Head of caudate nucleus (tissue), 42 donors: ENCODE measurements at places on chromosomes 3 and 15.

GRCh38 chr3:71254281-71255057, 329.1 kb downstream of the FOXP1 start:
- no peak for DNase-seq

- DNase-seq: no peak
These were observed 24.8 kb downstream of the KPNA4 start for GRCh38 chr3:160540551-160540950.

DNA sequence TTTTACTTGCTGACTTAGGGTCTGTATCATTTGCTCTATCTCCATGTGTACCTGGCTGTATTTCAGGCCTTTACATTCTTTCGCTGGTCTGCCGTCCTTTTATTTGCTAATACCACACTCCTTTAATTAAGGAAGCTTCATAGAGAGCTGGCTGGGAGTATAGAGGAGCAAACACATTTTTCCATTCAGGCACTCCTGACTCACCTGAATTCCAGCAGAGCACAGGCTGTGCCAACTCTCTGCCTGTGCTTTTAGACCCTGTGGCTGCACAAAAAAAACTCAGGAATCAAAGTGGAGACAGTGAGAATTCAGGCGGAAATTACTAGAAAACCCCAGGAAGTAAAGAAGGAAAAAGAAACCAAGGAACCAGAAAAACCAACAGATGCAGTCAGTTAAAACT, 29.0 kb upstream of the ATP10A start:
- no peak for DNase-seq

GRCh38 chr3:129268396-129268795, 10.3 kb upstream of the HMCES start:
- no peak for DNase-seq

DNA sequence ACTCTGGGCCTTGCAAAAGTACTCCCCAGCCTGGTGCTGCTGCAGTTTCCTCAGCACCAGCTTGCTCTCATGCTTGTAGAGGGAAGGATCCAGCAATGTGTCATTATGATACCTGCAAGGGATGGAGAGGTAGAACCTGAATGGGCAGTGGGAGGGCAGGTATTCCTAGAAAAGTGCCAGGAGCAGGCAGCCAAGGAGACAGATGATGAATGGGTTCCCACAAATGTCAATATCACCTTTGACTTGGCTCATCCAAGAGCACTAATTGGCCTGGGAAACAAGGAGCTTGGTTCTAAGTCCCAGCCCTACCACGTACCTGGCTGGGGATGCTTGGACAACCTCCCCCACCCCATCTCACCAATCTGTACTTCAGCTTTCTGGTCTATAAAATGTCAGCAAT, 9.4 kb downstream of the CILP start:
- no peak for DNase-seq

GRCh38 chr15:48761393-48762158, 49.3 kb downstream of the CEP152 start:
- DNase-seq: no peak

GRCh38 chr3:67377299-67377698, 277.1 kb downstream of the SUCLG2 start:
- DNase-seq: no peak

DNA sequence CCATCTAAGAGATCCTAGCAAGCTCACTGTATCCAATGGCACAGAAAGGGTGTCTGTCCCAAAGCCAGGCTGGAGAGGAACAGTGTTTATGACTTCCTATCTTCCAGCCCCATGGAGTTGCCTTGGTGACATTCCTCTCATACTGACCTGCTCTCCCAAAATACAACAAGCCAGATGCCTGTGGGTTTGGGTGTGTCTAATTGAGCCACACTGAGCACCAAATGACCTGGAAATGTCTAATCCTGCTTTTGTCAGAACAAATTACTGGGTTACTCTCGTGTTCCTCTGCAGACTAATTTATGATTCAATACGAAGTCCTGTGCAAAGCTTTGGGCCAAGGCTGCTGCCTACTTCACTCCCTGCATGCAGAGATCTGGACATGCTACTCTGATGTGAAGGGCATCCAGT, 98.1 kb upstream of the STRIT1 start:
- DNase-seq: no peak

DNA sequence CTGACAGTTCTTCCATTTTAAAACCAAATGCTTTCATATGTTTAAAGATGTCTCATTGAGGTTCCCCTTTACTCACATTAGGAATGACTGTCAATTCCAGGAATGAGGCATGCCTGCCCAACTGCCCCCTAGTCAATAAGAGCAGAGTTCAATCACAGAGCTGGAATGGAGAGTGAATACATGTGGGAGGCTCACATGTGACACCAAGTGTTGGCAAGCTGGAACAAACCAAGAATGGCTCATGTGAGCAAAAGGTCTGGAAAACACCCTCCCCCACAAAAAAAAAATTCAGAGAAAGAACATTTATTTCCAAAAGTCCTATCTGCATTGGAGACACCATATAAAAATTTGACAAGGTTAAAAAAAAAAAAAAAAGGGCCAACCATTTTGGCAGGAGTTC, 3.7 kb downstream of the PBRM1 start:
- no peak for DNase-seq

GRCh38 chr3:119240101-119240590, 532 bp downstream of the B4GALT4 start:
- peak; percentile 39 for DNase-seq

DNA sequence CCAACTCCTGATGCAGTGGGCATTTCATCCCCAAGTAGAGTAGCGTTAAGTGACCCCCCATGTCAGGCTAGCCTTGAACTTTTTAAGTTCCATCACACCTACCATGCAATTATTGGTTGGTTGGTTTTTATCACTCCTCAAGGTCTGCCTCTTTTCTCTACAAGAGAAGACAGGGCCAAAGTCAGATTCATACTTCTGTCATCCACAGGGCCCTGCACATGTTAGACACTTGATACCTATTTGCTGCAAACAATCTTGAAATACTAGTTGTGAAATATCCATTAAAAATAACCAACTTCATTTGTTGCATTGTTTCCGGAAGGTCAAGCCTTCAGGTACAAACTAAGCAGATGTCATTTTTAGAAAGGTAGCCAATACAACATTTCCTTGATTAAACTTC, 1.2 kb downstream of the CMSS1 start:
- DNase-seq: no peak

GRCh38 chr15:43410572-43411214, 39.8 kb downstream of the TUBGCP4 start:
- no peak for DNase-seq

DNA sequence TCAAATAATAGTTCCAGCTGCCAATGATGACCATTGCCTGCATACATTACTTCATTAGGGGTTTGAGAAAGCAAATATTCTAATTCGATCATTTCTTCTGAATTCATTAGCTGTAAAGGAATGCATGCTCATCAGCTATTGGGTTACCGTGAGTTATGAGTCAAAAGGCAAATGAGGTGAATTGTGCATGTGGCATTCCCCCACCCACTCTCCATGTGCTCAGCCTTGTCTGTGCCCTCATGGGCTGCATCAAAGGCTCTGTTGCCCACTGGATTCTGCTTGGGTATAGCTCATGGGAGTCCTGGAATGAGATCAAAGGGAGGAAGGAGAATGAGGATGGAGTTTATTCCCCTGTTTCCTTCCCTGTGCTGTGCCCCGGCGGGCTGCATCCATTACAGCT, 99.3 kb upstream of the CHRNA7 start:
- no peak for DNase-seq

DNA sequence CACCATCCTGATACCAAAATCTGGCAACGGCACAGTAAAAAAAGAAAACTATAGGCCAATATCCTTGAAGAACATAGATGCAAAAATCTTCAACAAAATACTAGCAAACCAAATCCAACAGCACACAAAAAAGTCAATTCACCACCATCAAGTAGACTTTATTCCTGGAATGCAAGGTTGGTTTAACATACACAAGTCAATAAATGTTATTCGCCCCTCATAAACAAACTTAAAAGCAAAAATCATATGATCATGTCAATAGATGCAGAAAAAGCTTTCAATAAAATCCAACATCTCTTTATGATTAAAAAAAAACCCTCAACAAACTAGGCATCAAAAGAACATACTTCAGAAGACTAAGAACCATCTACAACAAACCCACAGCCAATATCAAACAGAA, 252.9 kb downstream of the UACA start:
- no peak for DNase-seq

DNA sequence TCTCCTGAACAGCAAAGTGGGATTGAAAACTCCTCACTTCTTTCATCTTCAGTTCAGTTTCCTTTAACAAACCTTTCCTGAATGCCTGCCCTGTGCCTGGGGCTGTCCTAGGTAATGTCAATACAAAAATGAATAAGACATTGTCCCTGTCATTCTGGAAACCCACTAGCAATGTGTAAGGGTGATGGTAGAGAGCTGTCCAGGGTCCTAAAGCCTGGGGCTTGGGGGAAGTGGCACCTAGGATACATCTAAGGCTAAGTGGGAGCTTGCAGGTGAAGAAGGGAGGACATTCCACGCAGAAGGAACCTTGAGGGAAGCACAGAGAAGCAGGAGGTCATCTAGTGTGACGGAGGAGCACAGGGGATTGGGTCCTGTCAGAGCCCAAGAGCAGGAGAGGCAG, 212.7 kb upstream of the PPP2R3A start:
- DNase-seq: no peak

DNA sequence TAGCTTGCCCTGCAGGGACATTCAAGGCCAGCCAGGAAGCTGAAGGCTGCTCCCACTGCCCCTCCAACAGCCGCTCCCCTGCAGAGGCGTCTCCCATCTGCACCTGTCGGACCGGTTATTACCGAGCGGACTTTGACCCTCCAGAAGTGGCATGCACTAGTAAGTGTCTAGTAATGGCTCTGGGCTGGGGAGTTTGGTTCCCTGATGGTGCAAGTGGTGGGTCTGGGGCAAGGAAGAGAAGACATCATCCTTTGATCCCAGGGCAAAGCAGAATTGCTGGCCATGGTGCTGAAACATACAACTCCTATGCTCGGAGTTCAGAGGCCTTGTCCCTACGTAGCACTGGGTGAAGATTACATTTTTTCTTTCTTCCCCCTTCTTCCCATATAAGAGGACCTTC, 311.4 kb downstream of the EPHB1 start:
- no peak for DNase-seq

- no peak for DNase-seq
These were observed 121.7 kb upstream of the GADL1 start for GRCh38 chr3:31016196-31016595.

DNA sequence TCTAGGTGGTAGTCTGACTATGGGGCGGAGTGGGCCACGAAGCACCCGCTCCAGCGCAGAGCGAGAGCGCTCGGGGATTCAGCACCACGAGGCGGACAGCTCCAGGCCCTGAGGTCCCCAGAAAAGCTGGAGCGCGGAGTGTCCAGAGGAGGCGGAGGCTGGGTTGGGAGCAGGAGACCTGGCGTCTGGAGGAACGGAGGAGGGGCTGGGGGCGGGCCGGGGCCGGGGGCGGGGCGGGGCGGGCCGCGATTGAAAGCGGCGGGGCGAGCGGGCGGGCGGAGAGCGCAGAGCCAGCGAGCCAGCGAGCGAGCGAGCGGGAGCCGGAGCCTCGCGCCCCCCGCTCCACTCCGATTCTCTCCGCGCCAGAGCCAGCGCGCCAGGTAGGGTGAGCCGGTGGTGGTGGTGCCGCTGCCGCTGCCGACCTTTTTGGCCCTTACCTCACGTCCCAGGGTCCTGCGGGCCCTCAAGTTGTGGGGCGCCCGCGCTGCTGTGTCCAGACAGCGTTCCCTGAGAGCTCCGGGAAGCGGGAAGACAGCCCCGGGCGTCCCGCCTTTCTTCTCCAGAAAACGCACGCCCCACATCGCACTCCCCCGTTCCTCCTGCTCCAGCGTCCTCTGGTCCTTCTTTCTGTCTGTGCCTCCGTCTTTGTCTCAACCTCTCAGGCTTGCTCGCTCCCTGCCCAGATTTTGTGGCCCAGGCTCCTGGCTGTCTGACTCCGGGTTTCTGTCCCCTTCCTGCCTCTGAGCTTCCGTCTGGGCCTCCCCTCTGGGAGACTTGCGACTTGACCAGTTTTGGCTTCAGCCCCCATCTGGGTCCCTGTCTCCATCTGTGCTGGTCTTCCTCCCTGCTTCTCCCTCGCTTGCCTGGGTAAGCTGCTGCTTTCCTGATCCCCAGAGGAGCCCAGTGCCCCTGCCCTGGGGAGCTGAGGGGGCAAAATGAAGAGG, at the start of gene GRM2:
Gene GRM2 (plus strand): TSS at position 281 of the 944 bp plus-strand sequence. CDS start 1,916 bp downstream, outside the sequence.
- peak; percentile 69 for DNase-seq

GRCh38 chr3:159766563-159767185, 222.0 kb upstream of the IL12A start:
- no peak for DNase-seq

DNA sequence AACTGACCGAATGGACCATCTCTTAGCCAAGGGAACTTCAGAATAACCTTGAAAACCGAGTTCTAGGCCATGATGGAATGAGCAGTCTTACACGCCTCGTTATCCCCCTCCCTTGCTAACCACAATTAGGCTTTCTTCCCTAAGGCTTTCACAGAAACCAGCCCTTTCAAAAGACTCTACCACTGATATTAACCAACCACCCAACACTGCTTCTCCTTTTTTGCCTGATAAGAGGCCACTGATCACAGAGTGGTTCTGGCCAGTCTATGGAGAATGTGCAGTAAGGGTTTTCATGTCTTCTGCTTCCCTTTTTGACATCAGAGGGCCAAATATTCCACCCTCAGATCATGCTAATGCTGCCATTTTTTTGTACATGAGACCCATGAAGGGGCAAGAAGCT, 59.3 kb downstream of the MCF2L2 start:
- DNase-seq: no peak

DNA sequence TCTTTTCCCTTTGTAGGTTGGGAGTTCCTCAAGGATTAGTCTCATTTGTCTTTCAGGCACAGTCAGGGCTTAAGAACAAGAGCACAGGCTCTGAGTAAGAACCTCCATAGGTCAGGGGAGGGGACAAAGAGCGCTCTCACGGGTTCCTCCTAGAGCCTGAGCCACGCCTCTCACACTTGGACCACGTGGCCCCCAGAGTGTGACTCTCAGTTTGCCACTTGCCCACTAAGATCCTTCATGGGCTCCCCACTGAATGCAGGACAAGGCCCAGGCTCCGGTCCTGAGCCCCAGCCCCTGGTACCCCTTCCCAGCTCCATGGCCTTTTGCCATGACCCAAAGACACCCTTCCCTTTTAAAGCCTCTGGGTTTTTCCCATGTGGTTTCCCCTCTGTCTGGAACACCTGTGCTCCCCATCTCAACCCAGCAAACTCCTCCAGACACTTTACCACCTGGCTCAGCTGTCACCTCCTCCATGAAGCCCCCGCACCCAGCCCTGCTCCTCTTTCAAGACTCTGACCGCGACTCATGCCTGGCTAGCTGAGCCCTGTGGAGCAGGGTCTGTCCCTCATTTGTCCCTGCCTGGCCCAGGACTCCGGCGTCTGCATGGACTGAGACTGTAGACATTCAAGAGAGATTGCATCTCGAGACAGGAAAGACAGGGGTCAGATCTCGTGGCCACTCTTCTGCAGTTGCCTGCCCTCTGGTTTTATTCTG, 32.7 kb downstream of the IQSEC1 start:
- DNase-seq: no peak
